ENCODE measurements at places on chromosomes 12 and 14.

DNA sequence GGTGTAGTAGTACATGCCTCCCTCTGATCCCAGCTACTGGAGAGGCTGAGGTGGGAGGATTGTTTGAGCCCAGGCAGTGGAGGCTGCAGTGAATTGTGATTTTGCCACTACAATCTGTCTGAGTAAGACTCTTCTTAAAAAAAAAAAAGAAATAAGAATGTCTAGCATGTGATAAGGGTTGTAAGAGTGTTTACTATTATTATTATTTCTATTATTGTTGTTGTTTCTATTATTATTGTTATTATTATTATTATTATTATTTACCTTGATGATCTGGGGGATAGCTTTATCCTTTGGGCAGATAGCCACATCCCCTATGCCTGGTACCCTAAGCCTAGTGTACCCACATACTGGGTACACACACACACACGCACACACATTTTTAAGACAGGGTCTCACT, 4.3 kb downstream of the OAS3 start:
- ATAC-seq = no peak

DNA sequence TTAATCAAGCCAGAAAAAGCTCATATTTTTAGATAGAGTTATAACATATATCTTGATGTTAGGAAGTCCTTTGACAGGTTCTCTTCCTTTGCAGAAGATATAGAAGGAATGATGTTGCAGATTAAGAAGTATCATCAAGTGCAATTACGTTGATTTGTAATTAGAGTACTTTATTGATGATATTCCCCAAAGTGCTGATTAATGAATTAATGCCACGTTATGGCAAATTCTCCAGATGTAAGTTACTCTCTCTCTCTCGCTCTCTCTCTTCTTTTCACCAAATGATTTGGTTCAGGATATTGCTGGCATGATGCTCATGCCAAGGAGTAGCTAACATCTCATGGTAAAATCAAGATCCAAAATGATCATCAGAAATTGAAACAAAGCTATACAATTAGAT, 18.1 kb upstream of the CAND1 start:
- no peak for ATAC-seq

GRCh38 chr12:102948941-102949352, 8.5 kb upstream of the ASCL1 start:
- no peak for ATAC-seq

- ATAC-seq = no peak
These were observed 271.3 kb upstream of the TMPO start for GRCh38 chr12:98244136-98244535.

GRCh38 chr12:94488463-94488862, 28.8 kb upstream of the CEP83 start:
- ATAC-seq = peak; percentile 92

- ATAC-seq = no peak
These were observed 1.4 kb downstream of the TMTC1 start for GRCh38 chr12:29782285-29782870.
